ENCODE measurements at places on chromosomes 6 and 20.

DNA sequence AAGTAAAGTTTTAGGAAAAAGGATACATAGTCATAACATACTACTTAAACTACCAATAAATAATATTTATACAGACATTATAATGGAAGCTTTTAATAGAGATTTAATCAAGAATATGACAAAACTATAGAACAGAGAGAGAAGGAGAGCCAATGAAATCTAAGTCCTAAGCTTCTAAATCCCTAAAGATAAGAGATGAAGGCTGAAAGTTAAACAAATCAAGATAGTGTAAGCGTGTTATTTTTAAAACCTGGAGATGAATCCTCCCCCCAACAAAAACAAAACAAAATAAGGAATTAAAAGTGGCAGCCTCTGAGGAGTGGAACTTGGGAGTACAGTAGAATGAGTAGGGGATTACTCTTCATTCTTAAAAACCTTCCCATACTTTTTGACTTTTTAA lies 145.9 kb downstream of the TBC1D32 start:
- DNase-seq, result no peak

GRCh38 chr6:167794161-167795157 lies 32.3 kb upstream of the AFDN start:
- DNase-seq, result no peak

- no peak for DNase-seq
These were observed 590.7 kb downstream of the EYS start for GRCh38 chr6:65116326-65116725.

GRCh38 chr6:83198486-83199172 lies 5.5 kb downstream of the RWDD2A start:
- DNase-seq, result no peak

All from stimulated activated CD4-positive, alpha-beta T cell treated with anti-CD3 and anti-CD28 coated beads, Interleukin-2, amount 100 ng/mL, for 4 hours (primary cell).